Common myeloid progenitor, CD34-positive (primary cell): ENCODE measurements at places on chromosomes 2 and 18.
A peak's percentile ranks its signal among the peaks of the same experiment; 100 is the strongest.

DNA sequence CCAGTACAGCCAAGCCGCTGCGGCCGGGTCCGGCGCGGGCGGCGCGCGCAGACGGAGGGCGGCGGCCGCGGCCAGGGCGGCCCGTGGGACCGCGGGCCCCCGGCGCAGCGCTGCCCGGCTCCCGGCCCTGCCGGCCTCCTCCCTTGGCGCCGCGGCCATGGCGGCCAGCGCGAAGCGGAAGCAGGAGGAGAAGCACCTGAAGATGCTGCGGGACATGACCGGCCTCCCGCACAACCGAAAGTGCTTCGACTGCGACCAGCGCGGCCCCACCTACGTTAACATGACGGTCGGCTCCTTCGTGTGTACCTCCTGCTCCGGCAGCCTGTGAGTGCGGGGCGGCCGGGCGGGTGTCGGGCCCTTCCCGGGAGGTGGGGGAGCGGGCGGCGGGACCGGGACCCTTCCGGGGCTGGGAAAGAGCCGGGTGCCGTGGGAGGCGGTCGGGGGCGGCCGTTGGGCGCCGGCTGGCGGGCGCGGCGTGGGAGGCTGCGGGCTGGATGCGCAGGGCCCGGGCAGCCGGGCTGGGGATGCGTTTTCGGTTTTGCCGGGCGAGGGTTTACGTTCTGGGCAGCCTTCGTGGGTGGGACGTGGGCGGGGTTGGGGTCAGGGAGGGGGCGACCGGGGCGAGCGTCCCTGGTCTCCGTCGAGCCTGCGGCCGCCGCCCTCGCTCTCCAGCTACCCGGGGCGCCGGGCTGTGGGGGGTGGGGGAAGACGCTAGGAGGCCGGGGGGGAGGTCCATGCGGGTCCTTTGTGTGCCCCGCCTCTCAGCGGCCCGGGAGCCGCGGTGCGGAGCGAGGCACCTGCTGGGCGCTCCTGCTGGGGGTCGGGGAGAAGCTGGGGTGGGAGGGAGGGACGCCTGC lies 537 bp downstream of the AGFG1 start:
- peak; percentile 49 for DNase-seq

DNA sequence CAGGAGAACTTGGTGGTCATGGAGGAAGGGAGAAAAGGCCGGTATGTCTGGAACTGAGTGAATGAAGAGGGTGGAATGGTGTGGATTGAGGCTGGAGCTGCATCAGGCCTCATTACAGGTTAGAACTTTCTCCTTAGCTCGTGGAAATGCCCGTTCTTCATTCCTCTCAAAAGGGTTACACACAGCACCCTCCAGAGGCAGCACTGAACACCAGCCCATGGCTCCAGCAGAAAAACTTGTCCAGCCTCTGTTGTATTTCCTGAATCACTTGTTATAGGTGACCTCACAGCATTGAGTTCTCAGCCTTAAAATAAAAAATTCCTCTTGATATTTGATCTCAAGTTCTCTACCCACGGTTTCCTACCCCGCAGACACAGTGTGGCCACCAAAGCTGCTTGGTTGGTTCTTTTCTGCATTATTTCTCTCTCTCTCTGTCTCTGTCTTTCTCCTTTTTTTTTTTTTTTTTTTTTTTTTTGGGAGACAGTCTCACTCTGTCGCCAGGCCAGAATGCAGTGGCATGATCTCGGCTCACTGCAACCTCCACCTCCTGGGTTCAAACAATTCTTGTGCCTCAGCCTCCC lies 89.6 kb downstream of the ITGB1BP1 start:
- DNase-seq = peak; percentile 86

DNA sequence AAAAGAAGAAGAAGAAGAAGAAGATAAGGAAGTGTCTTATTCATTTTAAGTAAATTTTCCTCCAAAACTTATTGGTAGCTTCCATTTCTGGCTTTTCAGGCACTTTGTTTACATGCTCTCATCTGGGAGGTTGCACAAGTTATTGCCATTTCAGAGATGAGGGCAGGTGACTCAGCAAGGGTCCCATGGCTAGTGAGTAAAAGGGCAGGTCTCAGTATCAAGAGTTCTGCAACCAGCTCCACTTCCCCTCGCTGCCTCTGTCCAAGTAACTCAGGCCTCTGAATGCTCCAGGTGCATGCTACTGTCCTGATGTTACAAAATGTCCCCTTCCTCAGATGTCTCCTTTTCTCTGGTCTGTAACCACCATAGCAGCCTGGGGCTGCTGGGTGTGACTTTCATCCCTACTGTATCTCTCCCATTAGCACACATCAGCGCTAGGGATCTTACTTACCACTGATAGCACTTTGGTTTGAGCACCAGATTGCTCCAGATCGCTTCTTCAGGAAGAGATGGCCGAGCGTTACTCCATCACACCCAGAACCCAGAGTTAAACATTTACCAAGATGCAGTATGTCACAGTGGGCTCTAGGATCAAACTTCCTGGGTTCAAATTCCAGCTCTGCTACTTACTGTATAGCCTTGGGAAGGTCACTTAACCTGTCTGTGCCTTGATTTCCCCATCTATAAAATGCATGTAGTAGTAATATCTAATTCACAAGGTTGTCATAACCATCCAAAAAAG lies 57.4 kb upstream of the LAPTM4A start:
- no peak for DNase-seq

GRCh38 chr18:76281565-76281964 lies 213.5 kb downstream of the ZNF516 start:
- DNase-seq = no peak

DNA sequence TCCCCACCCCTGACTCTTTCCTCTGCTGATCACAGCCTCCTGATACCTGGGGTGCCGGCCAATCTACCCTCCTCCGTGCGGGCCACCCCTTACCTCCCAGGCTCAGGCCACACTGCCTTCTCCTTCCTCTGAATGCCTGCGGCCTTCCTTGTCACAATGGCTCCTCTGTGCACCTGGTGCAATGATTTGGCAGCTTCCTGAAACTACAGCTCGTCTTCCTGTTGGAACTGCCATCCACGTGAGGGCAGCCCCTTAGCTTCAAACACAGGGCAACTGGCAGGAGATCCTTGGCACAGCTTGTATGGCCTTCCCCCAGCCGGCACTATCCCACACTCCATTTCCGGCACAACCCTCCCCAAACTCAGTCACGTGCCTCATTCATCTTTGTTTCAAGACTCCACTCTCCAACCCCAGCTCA lies 69.0 kb downstream of the STPG4 start:
- no peak for DNase-seq
